HT1080 (cell line): ENCODE measurements at places on chromosomes 2 and 18. TPM values are rescaled to one million over a fixed set of nuclear protein-coding genes. Genes with fewer than 3 reads are reported as not detected.
A peak's percentile ranks its signal among the peaks of the same experiment; 100 is the strongest.

GRCh38 chr18:3916082-3916481 lies 466.1 kb downstream of the TGIF1 start:
- no peak for DNase-seq

Gene ONECUT2
- 0.03 and 0.08 TPM in 2 replicates for total RNA-seq

Gene C2orf66
- not detected in 2 replicates for total RNA-seq

- DNase-seq = no peak
Observed at GRCh38 chr2:29892585-29893259, 28.7 kb downstream of the ALK start.

Gene CFC1
- total RNA-seq = not detected in 2 replicates

DNA sequence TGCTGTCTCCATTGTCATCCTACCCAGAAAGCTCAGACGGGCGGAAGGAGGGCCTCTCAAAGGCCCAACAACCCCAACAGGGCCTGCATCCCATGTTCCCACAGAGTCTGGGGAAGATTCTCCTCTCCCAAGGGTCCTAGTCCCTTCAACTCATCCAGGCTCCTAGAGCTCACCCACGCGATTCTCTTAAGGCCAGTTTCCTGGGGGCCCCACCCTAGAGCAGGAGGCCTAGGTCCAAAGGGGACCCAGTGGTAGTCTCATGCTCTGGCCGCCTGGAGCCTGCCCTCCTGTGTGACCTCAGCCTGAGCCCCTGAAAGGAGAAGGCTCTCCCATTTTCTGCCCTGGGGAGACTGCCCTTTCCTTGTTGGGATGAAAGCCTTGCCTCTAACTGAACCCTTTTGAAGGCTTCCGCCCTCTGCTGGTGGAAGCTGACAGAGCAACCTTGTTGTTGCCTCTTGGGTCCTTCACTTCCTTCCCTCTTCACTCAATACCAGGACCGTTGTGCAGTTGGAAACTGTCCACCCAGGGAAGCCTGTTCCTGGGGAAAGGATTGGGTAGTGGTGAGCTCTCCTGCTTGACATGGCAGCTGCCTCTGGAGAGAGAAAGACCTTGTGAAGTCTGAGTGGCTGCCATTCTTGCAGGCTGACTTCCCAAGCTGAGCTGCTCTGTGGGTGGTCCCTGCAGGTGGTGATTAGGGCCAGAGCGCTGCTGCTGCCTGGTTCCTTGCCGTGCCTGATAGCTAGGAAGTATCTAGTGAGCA lies 86.0 kb upstream of the ALPP start:
- peak; percentile 67 for DNase-seq

GRCh38 chr2:212213191-212213590 lies 325.4 kb downstream of the ERBB4 start:
- DNase-seq = no peak

- no peak for DNase-seq
Observed at GRCh38 chr2:85823951-85824350, 64.8 kb downstream of the ST3GAL5 start.

GRCh38 chr18:59340817-59341216 lies 18.2 kb downstream of the LMAN1 start:
- DNase-seq = no peak

GRCh38 chr2:124480958-124481357 lies 455.9 kb downstream of the CNTNAP5 start:
- DNase-seq = no peak

GRCh38 chr2:191931329-191931728 lies 84.4 kb upstream of the CAVIN2 start:
- DNase-seq = no peak

- peak; percentile 82 for DNase-seq
Observed at GRCh38 chr2:85584857-85585780, 888 bp downstream of the VAMP5 start.

- DNase-seq = no peak
Observed at GRCh38 chr2:100113990-100114433, 28.4 kb downstream of the AFF3 start.

GRCh38 chr2:8572712-8573233 lies 109.1 kb upstream of the ID2 start:
- no peak for DNase-seq

Gene ZBTB14
- 9.8 and 10.2 TPM in 2 replicates for total RNA-seq

DNA sequence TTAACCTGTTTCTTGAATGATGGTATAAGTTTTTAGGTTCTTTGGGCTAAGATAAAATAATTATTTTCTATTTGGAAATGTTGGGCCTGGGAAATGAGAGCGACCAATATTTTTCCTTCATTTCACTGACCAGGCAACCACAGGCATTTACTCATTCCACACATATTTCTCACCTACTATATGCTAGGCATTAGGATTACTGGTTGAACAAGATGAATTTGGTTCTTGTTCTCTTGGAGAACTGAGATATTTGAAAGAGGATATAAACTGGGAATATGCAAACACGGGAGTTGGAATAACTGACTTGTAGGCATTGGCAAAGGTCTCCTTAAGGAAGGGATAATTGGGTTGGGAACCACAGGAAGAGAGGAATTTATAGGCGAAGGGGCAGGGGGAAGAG lies 3.9 kb upstream of the MYL1 start:
- peak; percentile 39 for DNase-seq

Gene MAP3K20
- total RNA-seq = 22.6 and 25.2 TPM in 2 replicates

DNA sequence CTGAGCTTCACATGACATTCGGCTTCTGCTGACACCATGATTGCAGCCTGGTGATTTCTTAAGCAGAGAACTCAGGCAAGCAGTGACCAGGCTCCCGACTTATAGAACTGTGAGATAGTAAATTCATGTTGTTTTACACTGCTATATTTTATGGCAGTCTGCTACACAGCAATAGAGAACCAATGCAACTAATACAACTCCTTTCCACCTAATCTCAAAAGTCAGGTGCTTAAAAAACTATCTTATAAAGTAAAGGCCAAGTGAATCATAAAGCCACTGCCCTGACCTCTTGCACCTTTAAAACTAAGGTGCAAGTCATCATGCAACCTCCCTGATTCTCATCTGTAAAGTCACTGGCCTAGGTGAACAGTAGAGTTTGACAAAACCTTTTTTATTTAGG lies 95.3 kb upstream of the GLS start:
- DNase-seq = no peak

Gene SERPINB11
- not detected in 2 replicates for total RNA-seq

DNA sequence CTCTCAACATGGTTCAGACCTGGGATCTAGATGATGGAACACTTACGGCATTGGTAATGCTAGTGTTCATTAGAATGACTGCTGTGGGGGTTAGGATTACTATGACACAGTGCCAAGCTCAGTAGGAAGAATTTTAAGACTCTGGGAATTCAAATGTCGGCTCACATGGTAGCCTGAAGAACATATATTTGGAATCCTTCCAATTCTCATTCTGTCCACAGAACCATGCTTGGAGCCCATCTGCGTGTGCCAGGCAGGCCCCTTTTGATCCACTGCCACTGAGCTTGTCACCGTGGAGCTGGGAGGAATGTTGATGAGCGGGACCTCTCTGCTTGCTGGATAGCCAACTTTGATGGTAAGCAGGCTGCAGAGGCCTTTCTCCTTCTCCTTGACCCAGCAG lies 322.0 kb upstream of the SOX11 start:
- DNase-seq = no peak
